NCI-H446 treated with DMSO at 0.1 percent for 48 hours (cell line): ENCODE measurements at places on chromosomes 12 and 14.
A peak's percentile ranks its signal among the peaks of the same experiment; 100 is the strongest.

GRCh38 chr14:56147449-56147848 is 29.2 kb downstream of the PELI2 start:
- no peak for DNase-seq

DNA sequence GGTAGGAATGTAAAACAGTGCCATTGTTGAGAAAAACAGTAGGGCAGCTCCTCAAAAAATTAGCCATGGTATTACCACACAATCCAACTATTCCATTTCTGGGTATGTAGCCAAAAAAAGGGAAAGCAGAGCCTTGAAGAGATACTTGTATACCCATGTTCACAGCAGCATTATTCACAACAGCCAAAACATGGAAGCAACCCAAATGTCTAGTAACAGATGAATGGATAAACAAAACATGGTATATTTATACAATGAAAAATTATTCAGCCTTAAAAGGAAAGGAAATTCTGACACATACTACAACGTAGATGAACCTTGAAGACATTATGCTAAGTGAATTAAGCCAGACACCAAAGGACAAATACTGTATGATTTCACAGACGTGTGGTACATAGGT is 67.6 kb upstream of the GNG2 start:
- DNase-seq, result peak; percentile 24

- DNase-seq, result peak; percentile 76
Measured at GRCh38 chr12:1611803-1612572, 17.0 kb upstream of the WNT5B start.

GRCh38 chr12:40752011-40752410 is 59.8 kb downstream of the CNTN1 start:
- no peak for DNase-seq

GRCh38 chr12:110860833-110861296 is 14.1 kb downstream of the CCDC63 start:
- DNase-seq, result no peak

DNA sequence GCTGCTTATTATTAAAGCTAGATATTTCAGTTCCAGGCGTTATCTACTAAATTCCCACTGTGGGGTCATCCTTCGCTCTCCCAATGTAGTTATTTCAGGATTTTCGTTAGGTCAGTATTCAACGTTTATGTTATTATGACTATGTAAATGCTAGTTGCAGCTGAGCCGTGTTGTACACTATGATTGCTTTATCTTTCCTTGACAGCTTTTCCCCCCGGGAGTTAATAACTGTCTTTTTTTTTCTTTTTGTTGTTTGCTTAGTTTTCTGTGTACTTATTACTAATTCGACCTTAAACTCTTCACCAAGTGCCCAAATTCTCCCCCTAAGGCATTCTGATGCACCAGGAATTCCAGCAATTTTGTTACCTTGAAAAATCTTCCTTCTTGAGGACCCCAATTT is 48.5 kb downstream of the SUDS3 start:
- no peak for DNase-seq

DNA sequence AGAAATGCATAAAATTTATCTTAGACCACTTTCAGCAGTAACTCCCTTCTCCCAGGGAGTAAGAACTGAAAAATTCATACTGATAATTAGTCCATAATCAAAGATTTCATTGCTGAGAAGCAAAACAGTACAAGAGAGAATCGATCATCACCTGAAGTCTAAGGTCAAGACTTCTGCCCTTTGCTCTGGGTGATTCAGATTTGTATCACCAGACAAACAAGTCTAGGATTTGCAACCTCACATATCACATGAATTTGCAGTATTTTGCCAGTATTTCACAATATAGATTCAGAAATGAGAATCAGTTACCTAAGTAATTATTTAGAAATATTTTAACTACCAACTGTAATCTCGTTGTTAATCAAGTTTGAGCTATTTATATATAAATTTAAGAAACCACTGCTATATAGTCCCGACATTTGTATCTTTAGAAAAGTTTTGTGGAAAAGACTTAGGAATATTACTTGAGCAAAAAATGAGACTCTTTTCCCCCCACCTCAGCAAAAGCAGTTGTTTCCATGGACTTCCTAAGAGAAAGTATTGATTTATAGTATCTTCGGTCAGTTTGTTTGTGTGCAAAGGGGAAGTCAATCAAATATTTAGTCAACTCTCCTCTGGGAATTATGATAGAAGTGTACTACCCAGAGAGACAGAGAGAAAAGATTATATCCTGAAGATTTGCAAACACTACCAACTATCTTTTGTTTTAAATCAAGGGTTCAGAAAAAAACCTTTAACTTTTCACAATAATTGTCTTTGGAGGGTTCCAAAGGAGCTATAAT is 840.1 kb downstream of the TRHDE start:
- DNase-seq, result no peak

DNA sequence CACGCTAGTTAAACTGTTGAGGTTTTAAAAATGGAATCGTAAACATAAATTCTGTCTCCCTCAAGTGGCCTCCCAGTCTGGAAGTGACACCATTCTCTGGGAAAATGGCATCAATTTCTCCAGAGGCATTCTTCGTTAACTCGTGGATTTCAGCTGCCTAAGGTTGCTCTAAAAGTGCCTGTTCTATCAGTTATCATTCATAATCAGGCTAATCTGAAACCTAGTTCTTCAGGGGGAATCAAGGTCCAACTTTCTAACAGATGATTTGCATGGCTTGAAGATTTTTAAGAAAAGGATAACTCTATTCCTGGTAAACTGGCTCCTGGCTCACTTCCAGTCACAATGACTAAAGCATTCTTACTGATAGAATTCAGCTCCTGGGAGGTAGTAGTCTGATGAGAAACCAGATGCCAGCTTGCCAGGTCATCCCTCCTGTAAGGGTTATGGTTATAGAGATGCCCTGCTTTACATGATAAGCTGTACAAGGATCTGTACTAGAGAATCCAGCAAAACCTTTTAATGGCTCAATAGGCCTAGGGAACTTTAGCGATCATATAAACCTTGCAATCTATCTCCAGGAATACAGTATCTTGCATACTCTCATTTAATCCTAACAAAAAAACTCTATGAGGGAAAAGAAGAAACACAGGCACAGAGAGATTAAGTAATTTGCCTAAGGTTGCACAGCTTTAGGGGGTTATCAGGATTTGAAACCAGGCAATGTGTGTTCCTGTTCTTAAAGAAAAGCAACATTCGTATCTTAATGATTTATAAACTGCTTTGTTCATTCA is 1.5 kb downstream of the L3HYPDH start:
- peak; percentile 15 for DNase-seq

- no peak for DNase-seq
Measured at GRCh38 chr12:88836156-88836555, 255.9 kb upstream of the KITLG start.
